ENCODE measurements at places on chromosomes 2 and 18. TPM values are rescaled to one million over a fixed set of nuclear protein-coding genes. Genes with fewer than 3 reads are reported as not detected.

- DNase-seq, result no peak
Observed at GRCh38 chr2:199581935-199582360, 124.2 kb upstream of the SATB2 start.

DNA sequence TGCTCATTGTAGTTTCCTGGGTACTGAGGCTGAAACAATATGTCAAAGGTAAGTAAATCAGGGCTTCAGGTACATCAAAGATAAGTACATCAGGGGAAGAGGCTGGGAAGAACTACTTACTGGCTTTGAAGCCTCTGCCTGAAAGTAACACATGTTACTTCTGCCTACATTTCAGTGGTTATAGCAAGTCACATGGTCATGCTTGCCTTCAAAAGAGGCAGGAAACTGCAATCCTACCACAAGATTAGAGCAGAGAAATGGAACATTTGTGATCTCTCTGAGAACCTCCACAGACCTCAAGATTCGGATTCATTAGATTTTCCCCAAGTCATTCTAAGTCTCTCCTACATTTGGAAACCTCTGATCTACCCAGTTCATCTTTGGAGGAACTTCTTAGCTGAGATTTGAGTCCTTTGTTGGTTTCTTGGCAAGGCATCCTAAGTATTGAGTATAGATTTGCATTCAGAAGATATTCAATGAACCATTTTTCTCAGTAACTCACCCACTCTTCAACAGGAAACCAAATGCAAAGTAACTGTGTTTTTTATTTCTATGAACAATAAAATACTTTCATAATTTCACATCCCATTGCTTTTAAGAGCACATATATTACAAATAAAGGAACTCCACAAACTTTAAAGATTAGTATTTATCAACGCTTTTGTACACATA is 48.5 kb upstream of the CCDC195 start:
- DNase-seq, result no peak

GRCh38 chr18:23302851-23303527 is 150.1 kb upstream of the RIOK3 start:
- no peak for DNase-seq

GRCh38 chr18:41373612-41374011 is 581.4 kb upstream of the PIK3C3 start:
- DNase-seq, result no peak

DNA sequence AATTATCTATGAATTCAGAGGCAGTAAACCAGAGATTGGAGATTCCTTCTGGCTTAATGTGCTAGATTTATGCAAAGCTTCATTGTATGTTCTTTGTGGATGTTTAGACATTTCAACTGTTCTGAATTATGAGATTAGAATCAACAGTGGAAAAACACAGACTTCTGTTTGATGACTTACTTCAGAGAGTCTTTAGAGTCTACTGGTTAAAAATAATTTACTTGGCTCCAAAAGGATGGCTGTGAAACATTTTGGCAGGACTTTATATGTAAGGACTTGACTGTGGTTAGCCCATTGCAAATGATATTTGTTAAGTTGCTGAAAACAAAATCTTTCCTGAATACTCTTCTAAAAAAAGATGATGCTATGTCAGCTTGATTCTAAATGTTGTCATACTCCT is 25.5 kb upstream of the LRRC30 start:
- no peak for DNase-seq

- DNase-seq, result no peak
Observed at GRCh38 chr18:77522051-77522675, 272.5 kb downstream of the GALR1 start.

GRCh38 chr2:122028371-122029100 is 273.1 kb downstream of the TSN start:
- DNase-seq, result no peak

DNA sequence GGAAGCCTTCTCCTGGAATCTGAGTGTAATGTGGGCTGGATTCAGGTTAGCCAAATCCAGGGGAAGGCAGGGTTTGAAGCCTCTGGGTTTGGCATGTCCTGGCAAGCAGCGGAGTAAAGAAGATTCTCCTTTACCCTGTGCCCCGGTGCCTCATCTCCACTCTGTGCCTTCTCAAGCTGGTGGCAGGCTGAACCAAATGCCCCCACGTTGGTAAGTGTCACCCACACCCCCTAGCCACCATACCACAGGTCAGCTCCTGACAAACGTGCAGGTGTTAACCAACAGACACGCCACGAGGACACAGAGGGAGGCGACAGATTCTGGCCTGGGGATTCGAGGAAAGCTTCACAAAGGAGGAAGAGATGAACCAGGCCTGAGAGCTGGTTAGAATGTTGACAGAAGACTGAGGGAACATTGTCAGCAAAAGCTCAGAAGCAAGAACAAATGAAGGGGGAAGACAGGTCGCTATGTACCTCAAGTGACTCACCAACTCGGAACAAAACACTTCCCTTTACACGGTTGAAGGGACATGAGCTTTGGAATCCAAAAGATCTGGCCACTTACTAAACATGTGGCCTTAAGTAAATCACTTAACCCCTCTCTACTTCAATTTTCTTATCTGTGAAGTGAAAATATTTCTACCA is 85.2 kb upstream of the LCLAT1 start:
- DNase-seq, result no peak

Gene NXPH2
- not detected for total RNA-seq

Gene FHOD3
- total RNA-seq, result 25.7 TPM

Measured in ureter (tissue), 1 donor.